ENCODE measurements at places on chromosomes 7 and 10. TPM values are rescaled to one million over a fixed set of nuclear protein-coding genes. Genes with fewer than 3 reads are reported as not detected.

DNA sequence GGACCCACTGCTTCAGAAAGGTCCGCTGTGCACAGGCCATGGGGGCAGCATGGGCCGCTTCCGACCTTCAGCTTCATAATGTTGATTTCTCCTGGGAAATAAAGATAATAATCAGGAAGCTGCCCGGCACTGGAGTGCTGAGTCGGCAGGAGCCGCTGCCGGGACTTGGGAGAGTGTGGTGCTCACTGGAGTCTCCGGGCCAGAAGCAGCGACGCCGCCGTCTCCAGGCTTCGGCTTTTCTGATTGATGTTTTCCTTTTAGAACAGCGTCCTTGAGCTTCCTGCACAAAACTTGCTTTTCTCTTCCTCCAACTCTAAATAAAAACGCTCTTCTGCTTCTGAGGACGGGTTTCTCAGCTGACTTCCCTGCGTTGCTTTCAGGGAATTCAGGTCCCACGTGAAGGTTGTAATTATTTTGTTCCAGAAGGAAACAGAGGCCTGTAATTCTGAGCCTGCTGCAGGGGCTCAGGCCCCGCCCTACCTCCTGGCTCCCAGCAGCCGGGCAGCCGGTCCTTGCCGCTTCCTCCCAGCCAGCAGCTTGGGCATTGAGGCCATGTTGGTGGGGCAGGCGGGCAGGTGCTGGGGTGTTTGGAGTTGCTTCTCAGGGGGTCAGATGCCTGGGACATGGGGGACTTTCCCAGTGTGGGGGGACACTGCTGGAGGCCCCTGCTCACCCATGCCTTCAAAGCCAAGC, 14.7 kb downstream of the PWWP2B start:
- no peak for DNase-seq

DNA sequence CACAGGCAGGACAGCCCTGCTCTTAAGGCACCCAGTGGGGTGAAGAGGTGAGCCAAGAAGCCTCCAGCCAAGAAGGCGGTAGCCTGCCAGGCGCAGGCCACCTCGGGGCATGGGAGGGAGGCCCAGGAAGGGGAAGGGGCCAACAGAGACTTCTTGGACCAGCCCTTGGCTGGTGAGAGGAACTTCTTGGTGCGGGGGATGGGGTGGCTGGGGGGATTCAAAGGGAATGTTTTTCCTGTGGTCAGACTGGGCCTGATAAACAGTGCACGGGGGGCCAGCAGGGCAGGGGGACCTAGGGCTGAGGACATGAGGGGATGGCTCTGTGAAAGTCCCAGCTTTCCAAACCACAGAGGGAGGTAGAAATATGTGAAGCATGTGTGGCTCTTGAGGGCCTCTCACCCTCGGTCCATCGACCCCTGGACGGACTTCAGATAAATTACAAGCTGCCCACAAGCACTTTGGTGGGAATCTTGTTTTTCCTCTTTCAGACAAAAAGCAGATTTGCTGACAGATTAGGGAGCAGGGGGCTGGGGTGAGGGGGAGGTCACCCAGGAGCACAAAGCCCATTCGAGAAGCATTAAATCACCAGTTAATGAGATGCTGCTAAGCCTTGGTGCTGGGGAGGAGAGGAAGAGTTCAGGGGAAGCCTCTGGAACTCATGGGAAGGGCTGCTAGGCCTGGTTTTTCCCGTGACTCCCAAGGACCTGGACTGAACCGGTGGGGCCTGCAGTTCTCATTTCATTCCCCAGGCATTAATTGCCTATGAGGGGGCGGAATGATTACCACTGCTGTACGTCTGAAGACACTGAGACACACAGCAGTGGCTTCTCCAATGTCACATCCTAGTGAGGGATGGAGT, 11.3 kb downstream of the CRYGN start:
- DNase-seq: peak; percentile 77

GRCh38 chr10:4043897-4044665, 259.1 kb upstream of the KLF6 start:
- no peak for DNase-seq

DNA sequence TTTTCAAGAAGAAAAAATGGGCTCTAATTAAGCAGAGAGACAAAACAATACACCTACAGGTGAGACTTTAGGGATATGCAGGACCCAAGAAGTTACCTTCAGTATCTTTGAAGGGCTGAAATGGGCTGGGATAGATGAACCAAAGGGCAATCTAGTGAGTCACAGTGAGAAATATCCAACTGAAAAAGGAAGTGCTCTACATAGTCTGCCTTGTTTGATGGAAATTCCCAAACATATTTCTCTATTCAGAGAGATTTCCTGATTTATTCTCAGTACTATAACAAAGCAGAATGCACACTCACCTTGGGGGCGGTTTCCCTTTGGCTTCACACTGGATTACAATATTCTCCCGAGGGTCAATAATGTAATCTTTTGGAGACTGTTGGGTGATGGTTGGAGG, 104.1 kb upstream of the LAMB4 start:
- no peak for DNase-seq

DNA sequence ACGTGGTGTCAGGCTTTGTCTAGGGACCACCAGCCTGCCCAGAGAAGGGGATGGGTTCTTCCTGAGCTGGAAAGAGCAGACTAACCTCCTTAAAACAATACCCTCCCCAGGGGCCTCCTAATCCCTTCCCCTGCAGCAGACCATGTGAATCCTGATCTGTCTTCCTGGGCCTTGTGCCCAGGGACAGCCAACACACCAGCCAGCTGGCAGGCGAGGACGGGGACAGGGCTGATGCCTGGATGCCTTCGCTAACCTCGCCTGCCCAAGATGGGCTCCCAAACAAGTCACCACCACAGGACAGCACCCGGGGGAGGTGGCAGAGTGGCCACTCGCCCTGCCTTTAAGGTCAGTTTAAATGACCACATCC, 17.6 kb downstream of the PODXL start:
- DNase-seq: no peak

DNA sequence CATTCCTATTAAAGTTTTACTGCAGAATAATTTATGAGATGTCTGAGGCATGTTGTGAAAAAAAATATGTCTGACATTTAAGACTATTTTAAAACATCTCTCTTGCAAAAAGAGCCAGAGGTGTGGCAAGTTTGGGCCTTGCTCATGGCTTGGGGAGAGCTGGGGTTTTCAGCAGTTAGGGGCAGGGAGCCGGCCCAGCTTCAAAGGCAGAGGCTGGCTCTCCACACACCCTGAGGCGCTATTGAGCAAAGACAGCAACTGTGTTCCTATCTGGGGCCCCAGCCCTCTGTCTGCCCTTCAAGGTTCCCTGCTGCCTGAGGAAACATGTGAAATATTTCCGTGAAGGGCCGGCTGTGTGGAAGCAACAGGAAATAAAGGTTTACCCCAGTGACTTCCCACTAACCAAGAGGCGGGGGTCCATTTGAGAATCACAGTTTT, 94.0 kb downstream of the SORBS1 start:
- no peak for DNase-seq

GRCh38 chr10:43502931-43503330, 66.0 kb downstream of the ZNF487 start:
- no peak for DNase-seq

DNA sequence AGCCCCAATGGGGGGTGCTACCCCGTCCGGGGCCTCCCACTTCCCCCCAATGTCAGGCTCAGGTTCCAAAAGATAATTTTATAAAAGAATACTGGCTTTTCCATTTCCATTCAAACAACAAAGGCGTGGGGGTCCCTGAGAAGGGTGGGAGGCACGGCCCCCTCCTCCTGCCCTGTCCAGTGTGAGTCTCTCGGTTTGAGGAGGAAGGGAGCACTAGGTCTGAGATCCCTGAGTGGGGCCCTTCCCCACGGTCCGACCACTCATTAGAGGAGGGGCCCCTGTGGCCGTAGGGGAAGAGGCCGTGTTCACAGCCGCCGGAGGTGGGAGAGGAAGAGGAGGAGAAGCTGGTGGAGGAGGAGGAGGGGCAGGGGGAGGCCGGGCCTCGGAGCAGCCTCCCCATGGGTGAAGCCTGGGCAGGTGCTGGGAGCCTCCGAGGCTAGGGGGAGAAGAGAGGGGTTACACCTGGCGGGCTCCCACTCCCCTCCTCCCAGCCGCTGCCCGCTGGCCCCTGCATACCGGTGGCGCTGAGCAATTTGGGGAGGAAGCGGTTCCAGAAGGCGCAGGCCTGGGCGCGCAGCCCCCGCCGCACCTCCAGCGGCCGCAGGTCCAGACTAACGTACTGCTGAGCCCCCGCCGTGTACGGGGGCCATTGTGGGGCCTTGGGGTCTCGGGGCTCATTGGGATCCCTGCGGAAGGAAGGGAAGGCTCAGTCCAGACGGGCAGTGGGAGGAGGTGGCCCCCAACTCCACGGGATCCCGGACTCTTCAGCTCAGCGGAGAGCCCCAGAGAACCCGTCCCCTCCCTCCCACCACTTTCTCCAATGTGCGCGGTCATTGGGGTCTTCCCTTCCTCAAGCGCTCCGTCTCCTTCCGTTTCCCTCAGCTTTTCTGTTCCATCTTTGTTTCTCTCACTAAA, 1.4 kb upstream of the UFSP1 start:
- DNase-seq: no peak

GRCh38 chr10:86782701-86783418, 26.4 kb downstream of the BMPR1A start:
- DNase-seq: no peak

- DNase-seq: no peak
These were observed 286.2 kb upstream of the VWC2 start for GRCh38 chr7:49486974-49487829.

- no peak for DNase-seq
These were observed 14.4 kb downstream of the HERPUD2 start for GRCh38 chr7:35680403-35681013.

DNA sequence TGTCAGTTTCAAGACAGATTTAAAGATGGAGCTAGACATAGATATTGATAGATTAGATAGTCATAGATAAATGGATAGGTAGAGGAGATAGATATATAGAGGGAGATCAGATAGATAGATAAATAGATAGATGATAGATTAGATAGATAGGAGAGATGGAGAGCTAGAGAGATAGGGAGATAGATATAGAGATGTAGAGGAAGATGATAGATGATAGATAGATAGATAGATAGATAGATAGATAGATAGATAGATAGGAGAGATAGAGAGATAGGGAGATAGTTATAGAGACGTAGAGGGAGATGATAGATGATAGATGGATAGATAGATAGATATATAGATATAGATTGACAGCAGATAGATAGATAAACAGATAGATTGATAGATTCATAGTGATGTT, 1038.8 kb upstream of the AUTS2 start:
- DNase-seq: no peak

- DNase-seq: no peak
These were observed 5.7 kb downstream of the BLVRA start for GRCh38 chr7:43764039-43764761.

- no peak for DNase-seq
These were observed 162.3 kb downstream of the SVIL start for GRCh38 chr10:29472301-29473086.

- no peak for DNase-seq
These were observed 182.9 kb downstream of the DOCK4 start for GRCh38 chr7:112023282-112023681.

- DNase-seq: no peak
These were observed 73.7 kb upstream of the ABCB5 start for GRCh38 chr7:20541608-20542349.

DNA sequence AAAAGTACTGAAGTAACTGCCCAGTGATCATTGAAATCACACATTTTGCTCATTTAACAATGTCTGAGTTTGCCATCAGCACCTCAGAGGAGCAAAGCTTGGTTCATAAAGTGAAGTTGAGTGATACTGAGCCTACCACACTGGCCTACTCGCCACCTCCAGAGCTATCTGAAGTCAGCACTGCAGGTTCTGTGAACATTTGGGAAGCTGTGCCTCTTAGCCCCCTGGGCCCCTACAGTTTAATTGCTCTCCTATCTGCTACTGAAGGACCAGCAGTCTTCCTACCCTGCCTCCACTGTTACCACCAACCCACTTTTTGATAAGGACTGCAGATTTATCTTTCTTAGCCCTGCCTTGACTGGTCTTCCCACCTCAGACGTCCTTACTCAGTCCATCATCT, 2.0 kb upstream of the SEMA4G start:
- no peak for DNase-seq

- peak; percentile 30 for DNase-seq
These were observed 10.4 kb downstream of the STMP1 start for GRCh38 chr7:135672560-135673359.

- no peak for DNase-seq
These were observed 63.5 kb downstream of the SH3PXD2A start for GRCh38 chr10:103791858-103792257.

DNA sequence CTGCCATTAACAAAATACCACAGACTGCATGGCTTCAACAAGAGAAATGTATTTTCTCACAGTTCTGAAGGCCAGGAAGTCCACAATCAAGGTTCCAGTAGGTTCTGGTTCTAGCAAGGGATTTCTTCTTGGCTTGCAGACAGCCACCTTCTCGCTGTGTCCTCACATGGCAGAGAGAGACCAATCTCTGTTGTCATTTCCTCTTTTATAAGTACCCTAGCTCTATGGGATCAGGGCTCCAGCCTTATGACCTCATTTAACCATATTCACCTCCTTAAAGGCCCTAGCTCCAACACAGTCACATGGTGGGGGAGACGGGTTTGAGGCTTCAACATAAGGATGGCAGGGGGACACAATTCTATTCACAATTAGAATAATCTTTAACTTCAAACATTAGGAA, 23.6 kb downstream of the ABI1 start:
- no peak for DNase-seq

DNA sequence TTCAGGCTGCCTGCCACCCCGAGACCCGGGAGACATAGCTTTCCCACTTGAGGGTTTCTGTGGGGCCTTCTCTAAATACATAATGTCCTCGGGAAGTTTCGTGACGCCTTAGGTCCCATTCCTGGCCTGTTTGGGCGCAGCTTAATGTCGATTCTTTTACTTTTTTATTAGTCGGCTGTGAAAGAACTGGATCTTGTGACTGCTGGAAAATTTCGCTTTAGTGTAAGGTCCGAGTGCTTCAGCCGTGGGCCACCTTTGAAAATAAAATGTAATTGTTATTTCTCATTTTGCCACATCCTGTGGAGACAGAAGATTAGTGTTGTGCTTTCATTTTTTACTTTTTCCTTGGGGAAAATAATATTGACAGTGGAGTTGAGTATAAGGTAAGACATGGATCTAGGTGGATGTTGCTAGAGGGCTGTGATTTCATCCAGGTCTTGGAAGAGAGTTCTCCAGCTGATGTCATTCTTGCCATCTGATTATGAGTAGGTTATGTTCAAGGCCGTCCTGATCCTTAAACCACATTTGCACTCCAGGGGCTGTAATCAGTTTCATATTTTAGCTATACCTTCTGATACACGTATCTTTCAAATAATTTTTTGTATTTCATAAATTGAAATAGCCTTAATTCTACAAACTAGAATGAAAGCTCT, 830 bp downstream of the RAB18 start:
- DNase-seq: no peak

- no peak for DNase-seq
These were observed 178.9 kb downstream of the ARHGAP21 start for GRCh38 chr10:24544776-24545175.

- peak; percentile 49 for DNase-seq
These were observed 7.0 kb downstream of the HOXA4 start for GRCh38 chr7:27123477-27124053.

The ITPRIP gene
- total RNA-seq: 18.3 TPM

The MTPN gene
- 60.8 TPM for total RNA-seq

The IFIT1 gene
- total RNA-seq: 26.9 TPM

The UBE3C gene
- 46.1 TPM for total RNA-seq

The DPP6 gene
- not detected for total RNA-seq

The ICA1 gene
- total RNA-seq: 2.1 TPM

The RNLS gene
- 19.1 TPM for total RNA-seq

The WNT16 gene
- not detected for total RNA-seq

The EPDR1 gene
- total RNA-seq: 305 TPM

The FAM24B gene
- 2.5 TPM for total RNA-seq

The UNCX gene
- total RNA-seq: not detected

The HOXA7 gene
- total RNA-seq: 5.1 TPM

The AGMO gene
- 1.3 TPM for total RNA-seq

The SKAP2 gene
- 49.3 TPM for total RNA-seq

The HPSE2 gene
- not detected for total RNA-seq

The KCND2 gene
- not detected for total RNA-seq

All from Caki2 (cell line).